ENCODE measurements at places on chromosomes 13 and 19.
A peak's percentile ranks its signal among the peaks of the same experiment; 100 is the strongest.

DNA sequence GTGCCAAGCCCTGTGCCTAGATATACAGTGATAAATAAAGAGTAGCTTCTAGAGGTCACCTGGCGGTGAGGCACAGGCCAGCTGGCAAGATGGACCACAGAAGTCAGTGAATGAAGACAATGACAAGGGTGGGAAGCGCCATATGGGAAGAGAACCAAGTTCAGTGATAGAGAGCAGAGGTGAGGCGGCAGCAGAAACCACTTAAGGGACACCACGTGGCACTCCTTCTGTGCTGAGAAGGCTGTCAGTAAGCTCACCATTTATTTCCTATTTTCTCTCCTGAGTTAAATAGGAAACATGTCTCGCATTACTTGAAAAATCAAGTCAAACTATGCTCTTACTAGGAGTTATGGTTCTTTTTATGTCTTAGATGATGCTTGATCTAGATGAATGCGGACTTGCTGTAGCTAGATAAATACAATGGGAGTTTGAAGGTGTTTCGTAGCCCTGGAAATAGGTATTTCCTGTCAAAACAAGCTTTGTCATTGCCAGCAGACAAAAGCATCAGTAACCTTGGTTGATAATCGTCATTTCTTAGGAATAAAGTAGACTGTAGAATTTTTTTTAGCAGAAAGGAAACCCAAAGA is 17.8 kb downstream of the ALOX5AP start:
- no peak for DNase-seq

GRCh38 chr19:33377586-33378475 is 4.3 kb downstream of the CEBPG start:
- DNase-seq, result no peak

- no peak for DNase-seq
These were observed 408.2 kb downstream of the TBC1D4 start for GRCh38 chr13:75073786-75074185.

GRCh38 chr19:47598407-47599349 is 10.3 kb upstream of the BICRA start:
- peak; percentile 17 for DNase-seq

DNA sequence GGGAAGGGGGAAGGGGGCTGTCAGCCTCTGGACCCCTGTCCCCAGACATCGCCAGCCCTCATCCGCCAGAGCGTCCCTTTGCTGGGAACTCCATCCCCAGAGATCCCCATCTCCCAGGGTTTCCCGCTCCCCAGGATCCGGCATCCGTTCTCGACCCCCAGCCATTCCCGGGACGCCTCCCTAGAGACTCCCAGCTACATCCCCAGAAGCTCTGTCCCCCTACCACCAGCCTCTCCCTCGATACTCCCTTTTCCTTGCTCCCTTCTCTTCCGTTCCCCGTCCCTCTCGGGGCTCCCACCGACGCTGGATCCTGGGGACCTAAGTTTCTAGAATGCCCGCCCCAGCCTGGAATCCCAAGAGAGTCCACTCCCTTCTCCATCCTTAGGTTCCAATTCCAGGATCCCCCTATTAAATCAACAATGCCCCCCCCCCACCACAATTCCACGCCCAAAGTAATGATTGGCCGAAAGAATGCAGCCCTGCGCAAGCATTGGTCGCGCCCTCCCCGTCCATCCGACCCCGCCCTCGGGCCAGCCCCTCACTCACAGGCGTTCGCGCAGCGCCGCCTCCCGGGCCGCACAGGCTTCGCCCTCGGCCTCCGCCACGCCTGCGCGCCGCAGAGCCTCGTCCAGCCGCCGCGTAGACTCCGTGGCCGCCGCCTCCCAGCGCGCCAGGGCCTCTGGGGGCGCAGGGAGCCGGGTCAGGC is 3.2 kb downstream of the CCDC194 start:
- peak; percentile 90 for DNase-seq

- no peak for DNase-seq
These were observed 7.9 kb downstream of the SPATA13 start for GRCh38 chr13:24168392-24168750.

GRCh38 chr19:33726756-33727155 is 69.9 kb upstream of the KCTD15 start:
- DNase-seq, result no peak

DNA sequence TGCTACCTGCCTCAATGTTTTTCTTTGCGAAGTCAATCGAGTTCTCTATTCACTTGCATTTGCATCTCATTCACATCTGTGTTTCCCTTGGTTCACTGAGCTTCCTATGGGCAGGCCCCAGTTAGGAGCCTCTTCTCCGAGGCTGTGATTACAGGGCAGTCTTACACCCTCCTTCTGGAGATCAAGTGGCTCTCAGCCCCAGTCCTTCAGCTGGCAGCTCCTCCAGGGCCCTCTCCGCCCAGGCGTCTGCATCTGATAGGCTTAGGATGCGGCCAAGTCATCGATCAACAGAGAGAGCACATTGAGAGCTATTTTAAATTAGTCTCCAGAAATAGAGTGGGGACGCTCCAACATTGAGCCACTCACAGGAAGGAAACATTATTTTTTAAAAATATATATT is 44.2 kb downstream of the MBNL2 start:
- DNase-seq, result no peak

DNA sequence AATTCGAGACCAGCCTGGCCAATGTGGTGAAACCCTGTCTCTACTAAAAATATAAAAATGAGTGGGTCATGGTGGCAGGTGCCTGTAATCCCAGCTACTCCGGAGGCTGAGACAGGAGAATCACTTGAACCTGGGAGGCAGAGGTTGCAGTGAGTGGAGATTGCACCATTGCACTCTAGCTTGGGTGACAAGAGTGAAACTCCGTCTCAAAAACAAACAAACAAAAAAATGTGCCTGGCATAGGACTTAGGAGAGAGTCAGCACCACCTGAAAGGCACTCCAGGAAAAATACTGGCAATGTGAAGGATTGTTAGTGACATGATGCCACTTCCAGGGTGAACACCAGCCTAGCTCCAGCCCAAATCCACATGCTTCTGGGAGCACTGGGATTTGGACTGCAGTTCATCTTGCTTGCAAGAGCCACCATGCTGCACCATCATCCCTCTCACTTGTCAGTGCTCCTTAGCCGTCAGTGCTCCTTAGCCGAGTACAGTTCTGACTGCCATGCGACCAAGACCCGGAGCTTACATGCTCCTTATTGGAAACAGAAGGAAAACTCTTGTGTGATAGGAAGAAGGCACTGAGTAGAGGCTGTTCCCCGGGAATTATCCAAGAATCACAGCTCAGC is 145.1 kb upstream of the RNF113B start:
- DNase-seq, result no peak

DNA sequence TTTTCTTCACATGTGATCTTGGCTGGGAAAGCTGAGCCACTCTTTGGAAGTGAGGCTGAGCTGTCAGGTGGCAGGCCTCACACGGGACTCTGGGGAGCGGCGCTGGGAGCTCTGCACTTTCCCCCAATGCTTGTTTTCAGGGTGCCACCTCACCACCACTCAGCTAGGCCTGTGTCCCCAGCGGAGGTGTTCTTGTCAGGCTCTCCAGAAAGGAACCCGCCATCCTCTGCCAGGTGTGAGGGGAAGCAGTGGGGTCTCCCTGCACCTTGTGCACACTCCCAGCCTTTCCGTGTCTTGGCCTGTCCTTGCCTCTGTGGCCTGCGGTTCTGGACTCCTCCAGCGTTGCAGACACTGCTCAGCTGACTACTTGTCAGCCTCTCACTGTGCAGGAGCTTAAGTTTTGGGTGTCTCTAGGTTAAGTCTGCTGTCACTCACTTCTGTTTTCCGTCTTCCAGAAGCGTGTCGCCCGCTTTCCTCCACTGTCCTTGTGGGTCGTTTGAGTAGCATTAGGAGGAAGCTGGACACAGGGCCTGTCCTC is 51.9 kb downstream of the GGACT start:
- no peak for DNase-seq

DNA sequence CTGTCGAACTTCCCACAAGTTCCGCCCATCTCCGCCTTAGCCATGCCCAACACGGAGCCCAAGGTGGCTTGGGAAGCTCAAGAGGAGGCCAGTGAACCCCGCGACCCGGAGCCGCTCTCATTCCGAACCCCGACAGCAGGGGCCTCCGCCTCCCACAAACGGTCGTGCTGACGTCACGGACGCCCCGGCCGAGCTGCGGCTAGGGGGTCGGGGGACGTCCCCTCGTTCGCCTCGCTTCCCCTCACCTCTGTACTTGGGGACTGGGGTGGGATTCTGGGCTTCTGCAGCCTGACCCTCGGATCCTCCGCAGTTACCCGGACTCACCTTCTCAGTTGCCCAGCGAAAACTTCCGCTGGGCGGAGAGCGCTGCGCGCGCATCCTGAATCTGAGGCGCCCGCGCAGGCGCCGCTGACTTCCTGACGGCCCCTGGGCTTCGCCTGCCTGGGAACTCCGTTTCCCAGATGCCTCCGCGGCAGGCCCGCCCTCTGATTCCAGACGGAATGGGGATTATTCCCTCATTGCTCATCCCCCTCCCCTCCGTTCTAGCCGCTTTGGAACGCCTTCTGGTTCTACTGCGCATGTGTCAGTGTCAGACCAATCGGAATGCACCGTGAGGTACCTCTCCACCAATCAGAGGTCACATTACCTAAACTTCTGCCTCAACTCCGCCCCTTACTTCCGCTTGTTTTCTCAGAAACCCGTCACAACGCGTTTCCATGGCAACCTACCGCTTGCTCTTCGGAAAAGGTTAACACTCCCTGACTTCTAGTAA is at the start of gene VRK3:
Gene VRK3, minus strand, starts transcription at position 351 of the 772 bp plus-strand sequence. CDS start 9,210 bp downstream, outside the sequence.
- DNase-seq, result peak; percentile 100

DNA sequence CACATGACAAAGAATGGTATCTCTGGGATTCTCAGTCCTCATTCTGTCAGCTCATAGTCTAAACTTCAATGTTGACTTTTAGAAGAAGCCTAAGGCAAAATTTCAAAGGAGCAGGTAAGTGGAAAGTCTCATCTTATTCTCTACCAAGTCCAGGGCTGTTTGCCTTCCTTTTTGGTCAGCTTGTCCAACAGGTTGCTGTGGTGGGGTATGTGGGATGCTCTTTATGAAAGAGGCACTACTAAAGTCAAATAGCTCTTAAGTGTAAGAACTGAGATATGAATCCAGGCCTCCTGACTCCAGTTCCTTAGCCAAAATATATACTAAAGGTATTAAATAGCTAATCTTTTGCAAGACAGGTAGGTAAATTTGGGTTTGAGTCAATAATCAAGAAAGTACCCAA is 540.6 kb upstream of the SPRY2 start:
- DNase-seq, result no peak

- no peak for DNase-seq
These were observed 3.5 kb downstream of the SSBP4 start for GRCh38 chr19:18422530-18423191.

- DNase-seq, result peak; percentile 16
These were observed 18.7 kb downstream of the CD70 start for GRCh38 chr19:6572217-6572616.

DNA sequence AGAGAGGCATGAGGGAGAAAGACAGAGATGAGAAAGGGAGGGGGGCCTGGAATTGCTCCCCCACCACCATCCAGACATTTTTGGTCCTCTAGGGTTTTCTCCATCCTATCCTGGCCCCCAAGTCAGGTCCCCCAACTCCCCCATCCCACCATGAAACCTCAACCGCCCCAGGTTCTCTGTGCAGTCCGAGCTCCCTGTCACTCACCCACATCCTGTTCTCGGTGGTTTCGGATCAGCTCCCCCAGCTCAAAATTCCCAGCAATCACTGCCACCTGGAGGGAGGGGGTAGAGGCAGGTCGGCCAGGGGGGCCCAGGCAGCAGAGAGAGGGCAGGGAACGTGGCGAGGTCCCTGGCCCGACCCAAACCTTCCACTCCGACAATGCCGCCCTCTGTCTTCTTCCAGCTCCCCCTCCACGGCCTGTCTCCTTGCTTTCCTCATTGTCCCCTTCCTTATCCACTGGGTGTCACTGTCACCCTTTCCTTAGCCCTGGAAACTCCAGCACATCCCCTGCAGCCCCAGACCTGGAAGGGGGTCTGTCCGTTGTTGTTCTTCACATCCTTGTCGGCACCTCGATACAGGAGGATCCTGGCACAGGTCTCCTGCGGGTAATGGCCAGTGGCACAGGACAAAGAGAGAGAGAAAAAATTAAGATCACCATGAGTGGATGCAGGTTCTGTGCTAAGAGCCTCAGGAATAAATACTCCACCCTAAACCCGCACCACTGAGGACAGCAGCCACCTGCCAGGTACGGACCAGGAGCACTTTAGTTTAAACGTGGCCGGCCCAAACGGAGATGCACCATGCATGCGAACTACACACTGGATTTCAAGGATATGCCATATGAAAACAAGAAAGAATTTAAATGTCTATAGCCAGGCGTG is 15.4 kb downstream of the SHANK1 start:
- DNase-seq, result no peak

GRCh38 chr13:28564030-28564429 is 69.1 kb upstream of the FLT1 start:
- no peak for DNase-seq

DNA sequence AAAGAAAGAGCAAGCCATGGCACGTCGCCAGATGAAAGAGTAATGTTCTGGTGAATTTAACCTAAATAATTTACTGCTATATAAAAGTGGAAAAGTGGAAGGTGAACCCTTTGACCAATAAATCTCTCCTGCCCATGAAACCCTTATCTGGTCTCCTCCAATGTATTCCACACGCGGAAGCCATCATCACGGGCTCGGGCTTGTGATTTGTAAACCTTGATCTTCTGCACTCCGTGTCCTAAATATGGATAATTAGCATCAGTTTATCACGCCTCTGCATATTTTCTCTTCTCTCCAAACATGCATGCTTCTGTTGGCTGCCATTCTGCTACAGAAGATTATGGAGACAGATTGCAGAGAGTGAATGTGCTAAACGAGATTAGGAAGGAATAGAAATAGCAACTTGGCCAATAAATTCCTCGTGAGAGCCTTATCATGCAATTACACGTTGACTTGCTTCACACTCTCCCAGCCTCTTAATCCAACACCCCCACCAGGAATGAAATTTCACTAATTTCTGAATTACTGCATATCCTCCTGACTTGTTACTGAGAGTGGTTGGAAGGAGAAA is 34.5 kb downstream of the SOX1 start:
- no peak for DNase-seq

GRCh38 chr13:113939944-113940297 is 34.0 kb downstream of the C13orf46 start:
- DNase-seq, result no peak

DNA sequence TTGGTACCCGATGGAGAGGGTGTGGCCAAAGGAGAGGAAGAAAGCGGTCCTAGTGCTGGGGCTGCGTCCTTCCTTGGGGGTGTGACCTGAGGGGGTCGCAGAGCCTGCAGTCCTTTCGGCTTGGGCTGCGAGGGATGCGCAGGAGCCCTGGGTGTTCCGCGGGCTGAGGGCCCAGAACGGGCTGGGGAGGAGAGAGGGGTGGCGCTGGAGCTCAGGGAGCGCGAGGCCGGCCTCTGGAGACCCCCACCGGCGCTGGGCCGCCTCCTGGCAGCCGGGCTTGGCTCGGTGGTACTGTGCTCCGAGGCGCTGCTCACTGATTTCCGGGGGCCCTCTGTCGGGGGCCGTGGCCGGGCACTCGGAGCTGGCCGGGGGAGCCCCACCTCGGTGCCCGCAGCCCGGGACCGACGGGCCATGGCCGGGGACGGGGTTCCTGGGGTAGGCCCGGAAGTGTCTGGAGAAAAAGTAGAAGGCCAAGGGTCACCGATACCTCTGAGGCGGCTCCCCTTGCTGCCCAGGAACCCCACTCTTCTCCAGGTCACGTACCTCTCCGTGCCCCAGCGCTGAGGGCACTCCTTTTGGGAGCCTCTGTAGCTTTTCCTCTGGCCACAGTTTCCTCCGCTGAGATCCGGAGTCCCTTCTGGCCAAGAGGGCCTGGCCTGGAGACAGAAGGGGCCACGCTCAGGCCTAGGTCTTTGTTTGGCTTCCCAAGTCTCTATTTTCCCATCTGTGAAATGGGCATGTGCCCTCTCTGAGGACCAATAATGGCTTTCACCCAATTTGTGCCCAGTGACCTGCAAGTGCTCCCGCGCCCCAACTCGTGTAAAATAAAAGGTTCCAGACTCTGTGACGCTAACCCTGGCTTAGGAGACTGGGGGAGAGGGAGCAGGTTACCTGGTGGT is 1.6 kb downstream of the PRR36 start:
- no peak for DNase-seq
